ENCODE measurements at places on chromosomes 1 and 21.

DNA sequence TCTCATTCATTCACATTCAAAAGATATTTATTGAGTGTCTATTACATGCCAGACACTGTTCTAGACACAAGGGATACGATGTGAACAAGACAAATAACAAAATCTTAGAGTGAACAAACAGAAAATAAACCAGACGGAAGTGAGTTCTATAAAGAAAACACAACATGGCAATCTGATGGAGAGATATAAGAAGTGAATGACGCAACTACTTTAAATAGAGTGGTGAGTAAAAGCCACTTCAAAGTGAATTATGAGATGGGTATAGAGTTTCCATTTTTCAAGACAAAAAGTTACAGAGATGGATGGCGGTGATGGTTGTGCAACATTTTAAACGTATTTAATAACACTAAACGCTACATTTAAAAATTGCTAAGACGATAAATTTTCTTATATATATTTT lies 75.4 kb downstream of the CEP170 start:
- DNase-seq, result no peak

DNA sequence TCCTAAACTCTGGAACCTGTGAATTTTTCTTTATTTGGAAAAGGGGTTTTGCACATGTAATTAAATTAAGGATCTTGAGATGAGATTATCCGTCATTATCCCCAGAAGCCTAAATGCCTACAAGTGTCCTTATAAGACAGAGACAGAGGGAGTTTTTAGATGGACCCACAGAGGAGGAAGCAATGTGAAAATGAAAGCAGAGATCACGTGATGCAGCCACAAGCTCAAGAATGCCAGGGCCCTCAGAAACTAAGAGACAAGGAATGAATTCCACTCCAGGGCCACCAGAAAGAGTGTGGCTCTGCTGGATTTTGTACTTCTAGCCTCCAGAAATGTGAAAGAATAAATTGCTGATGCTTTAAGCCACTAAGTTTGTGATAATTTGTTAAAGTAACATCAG lies 183.6 kb upstream of the UBE2U start:
- no peak for DNase-seq

DNA sequence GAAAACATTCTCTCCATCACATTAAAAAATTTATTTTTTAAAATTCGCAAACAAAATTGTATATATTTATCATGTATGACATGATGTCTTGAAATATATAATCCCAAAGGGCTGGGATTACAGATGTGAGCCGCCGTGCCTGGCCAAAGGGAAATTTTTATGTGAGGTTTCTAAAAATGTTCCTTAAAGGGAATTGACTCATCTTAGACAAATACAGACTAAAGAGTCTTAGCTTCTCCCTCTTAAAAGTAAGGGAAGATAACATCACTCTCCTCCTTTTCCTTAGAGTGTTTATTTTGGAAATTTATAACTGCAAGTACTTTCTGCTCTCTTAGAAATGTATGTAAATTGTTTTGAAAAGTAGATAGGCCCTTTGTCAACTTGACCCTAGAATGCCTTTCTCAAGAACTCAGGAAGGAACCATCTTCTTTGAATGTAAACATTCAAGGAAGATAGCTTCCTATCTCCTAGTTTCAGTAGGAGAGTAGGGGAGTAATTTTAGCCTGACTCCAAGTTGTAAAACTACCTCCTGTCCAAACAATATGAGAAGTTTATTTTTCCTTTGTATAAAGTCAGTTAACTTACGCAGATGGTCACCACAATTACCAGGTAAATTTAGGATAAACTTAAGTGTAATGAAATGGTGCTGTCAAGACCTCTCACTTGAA lies 59.5 kb downstream of the C21orf91 start:
- no peak for DNase-seq

GRCh38 chr1:48216313-48216712 lies 6.2 kb upstream of the SLC5A9 start:
- no peak for DNase-seq

DNA sequence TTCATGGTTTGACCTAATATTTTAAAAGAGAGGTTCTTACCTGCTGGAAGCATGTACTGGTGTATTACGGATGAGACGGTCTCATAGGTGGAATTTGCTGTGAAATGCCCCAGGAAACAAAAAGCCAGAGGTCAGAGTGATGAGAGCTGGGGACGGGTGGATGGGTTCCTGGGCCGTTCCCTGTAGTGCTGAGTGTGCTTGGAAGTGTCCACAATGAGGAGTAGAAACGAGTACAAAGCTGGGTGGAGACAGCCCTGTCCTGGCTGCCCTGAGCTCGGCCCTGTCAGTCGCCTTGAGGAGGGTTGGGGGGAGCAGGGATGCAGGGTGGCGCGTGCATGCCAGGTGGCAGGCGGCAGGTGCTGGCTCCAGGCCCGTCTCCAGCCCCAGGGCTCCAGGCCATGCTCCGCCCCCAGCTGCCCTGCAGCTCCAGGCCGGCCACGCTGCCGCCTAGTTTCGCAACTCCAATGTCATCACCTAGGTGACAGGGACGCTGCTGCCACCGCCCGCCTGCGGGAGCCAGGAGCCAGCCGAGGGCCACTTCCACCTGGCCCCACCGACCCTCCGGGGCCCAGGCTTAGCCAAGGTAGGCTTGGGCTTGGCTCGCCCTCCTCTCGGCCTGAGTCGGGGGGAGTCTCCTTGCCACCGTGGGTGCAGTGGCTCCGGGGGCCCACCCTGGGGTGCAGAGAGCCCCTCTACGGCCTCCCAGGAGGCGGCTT lies 16.4 kb downstream of the TP73 start:
- peak; percentile 79 for DNase-seq

DNA sequence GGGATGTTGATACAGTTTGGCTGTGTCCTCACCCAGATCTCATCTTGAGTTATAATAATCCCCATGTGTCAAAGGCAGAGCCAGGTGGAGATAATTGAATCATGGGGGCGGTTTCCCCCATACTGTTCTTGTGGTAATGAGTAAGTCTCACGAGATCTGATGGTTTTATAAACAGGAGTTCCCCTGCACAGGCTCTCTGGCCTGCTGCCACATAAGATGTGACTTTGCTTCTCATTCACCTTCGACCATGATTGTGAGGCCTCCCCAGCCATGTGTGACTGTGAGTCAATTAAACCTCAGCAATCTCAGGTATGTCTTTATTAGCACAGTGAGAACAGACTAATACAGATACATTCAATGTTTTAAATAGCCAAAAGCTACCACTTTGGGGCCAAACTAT lies 41.1 kb downstream of the SLC35F3 start:
- DNase-seq, result no peak

GRCh38 chr1:237013608-237014007 lies 9.4 kb upstream of the MT1HL1 start:
- DNase-seq, result no peak

DNA sequence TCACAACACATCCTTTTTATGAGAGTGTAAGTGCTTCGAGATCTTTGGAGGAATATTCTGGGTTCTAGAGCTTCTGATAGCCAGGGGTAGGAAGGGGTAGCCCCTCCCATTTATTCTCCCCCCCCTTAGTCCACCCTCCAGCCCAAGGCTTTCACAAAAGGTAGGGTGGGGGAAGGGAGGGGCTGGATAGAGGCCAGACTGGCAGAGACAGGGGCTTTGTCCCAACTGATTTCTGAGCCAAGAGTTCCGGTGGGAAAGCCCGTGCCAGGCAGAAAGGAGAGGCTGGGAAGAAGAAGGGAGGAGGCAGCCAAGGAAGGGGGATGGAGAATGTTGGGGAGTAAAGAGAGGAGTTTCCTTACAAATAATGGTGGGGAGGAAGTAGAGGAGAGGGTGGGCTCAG lies 3.1 kb downstream of the BCAN start:
- DNase-seq, result no peak

GRCh38 chr1:169259816-169260215 lies 107.8 kb downstream of the NME7 start:
- DNase-seq, result no peak

DNA sequence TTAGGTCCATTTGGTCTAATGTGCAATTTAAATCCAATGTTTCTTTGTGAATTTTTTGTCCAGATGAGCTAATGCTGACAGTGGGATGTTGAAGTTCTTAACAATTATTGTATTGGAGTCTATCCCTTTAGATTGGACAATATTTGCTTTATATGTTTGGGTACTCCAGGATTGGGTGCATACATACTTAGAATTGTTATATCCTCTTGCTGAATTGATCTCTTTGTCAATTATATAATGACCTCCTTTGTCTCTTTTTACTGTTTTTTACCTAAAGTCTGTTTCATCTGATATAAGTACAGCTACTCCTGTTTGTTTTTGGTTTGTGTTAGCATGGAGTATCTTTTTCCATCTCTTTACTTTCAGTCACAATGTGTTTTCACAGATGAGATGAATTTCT lies 22.2 kb downstream of the CD55 start:
- DNase-seq, result no peak

- DNase-seq, result no peak
Observed at GRCh38 chr1:162087111-162087510, 17.6 kb downstream of the NOS1AP start.

All from NCI-H1092 treated with DMSO at 0.1 percent for 48 hours (cell line).